ENCODE measurements at places on chromosomes 13 and 19.

- DNase-seq = no peak
Measured at GRCh38 chr19:46606681-46607447, 5.7 kb downstream of the CALM3 start.

DNA sequence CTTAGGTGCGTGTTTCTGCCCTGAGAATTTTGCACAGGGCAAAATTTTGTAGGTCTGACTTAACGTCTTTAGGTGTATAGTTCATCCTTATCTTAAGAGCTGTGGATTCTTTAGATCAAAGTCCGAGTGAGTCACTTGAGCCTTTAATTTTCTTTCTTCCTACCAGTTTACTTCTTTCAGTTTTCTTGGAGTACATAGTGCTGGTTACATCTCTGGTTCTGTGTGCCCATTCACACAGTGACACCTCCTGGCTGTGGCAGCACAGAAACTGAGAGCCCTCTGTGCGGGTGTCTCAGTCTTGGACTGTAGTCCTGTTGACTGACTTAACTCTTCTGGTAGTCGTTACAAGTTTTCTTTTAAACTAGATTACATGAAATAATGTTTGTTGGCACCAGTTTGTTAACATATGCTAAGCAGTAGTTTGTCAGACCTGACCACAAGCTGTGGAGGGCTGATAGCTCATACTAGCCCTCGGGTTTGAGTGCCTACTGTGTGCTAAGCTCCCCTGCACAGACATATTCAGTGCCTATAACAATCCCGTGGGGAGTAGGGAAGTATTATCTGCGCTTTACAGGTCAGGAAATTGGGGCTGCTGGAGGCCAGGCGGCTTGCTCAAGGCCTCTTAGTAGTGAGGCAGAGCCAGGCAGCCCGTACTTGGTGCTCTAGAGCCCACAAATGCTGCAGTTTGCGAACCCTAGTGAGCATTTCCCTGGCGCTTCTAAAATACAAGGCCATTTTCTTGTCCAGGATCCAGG is 1.6 kb downstream of the GATAD2A start:
- no peak for DNase-seq

GRCh38 chr13:45238945-45239795 is 38.3 kb upstream of the KCTD4 start:
- DNase-seq = no peak

DNA sequence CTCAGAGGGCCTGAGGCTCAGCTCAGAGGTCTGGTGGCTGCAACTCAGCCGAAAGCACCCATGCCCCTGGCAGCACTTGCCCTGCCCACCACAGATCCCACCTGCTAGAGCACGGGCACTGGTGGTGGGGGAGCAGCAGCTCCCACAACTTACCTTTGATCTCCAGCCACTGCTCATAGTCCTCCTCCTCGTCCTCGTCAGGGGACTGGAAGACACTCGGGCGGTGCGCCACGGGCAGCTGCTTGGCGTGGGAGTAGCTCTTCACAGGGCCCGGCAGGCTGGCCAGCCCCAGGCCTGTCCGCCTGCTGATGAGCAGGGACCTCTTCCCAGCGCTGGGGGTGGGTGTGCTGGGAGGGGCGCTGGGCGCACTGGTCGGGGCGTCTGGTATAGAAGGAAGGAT is 14.6 kb downstream of the SUGP1 start:
- no peak for DNase-seq

Measured in stimulated activated CD4-positive, alpha-beta T cell treated with anti-CD3 and anti-CD28 coated beads, Interleukin-1b, Interleukin-23, amount 100 ng/mL, for 24 hours (primary cell).